NCI-H446 (cell line): ENCODE measurements at places on chromosomes 7 and 10.

- no peak for DNase-seq
Measured at GRCh38 chr10:81108516-81109199, 571.0 kb downstream of the SH2D4B start.

GRCh38 chr7:1502845-1503244 is 1.3 kb downstream of the INTS1 start:
- no peak for DNase-seq

DNA sequence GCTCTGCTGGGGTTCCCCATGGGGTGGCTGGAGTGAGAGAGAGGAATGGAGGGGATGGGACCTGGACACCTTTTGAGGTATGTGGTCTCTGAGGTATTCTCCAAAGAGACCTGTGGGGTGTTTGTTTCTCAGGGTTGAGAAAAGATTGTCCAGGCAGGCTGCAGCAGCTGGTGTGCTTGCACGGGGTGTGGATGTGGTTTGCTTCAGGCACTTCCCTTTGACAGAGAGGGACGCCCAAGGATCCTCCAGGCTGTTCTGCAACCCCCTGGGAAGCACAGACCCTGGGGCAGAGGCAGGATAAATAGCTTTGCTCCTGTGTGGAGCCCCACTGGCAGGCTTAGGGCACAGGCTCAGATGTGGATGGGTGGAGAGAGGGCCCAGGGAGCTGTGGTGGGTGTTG is 115.1 kb upstream of the AGK start:
- DNase-seq = no peak

GRCh38 chr10:23155169-23155568 is 36.9 kb upstream of the PTF1A start:
- no peak for DNase-seq

DNA sequence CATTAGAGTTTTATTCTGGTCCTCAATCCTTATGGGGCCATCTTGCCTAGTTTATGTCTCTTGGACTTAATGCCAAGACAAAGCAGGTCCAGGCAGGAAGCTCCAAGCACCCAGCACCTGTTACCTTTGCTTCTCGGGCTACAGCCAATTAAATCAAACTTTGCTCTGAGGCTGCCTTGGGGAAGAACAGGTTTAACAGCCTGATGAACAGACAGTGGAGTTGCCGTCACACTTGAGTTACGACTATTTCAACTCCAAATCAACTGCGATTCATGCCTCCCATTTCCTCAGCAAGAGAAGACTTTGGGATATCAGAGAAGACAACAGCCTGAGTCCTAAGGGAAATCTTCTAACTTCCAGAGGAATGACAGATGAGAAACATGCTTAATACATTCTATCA is 62.2 kb downstream of the XPNPEP1 start:
- DNase-seq = no peak

DNA sequence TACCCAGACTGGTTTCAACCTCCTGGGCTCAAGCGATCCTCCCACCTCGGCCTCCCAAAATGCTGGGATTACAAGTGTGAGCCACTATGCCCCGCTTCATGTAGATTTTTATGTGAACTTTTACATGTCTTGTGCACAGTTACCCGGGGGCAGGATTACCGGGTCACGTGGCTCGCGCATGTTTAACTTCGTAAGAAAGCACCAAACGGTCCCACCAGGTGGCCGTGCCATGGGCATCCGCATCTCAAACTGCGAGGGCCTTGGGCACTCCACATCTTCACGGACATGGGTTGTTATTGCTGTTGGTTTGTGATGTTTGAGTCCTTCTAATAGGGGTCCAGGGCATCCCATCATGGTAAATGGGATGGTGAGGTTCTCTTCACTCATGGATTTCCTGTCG is 636.6 kb upstream of the FOXK1 start:
- DNase-seq = no peak

DNA sequence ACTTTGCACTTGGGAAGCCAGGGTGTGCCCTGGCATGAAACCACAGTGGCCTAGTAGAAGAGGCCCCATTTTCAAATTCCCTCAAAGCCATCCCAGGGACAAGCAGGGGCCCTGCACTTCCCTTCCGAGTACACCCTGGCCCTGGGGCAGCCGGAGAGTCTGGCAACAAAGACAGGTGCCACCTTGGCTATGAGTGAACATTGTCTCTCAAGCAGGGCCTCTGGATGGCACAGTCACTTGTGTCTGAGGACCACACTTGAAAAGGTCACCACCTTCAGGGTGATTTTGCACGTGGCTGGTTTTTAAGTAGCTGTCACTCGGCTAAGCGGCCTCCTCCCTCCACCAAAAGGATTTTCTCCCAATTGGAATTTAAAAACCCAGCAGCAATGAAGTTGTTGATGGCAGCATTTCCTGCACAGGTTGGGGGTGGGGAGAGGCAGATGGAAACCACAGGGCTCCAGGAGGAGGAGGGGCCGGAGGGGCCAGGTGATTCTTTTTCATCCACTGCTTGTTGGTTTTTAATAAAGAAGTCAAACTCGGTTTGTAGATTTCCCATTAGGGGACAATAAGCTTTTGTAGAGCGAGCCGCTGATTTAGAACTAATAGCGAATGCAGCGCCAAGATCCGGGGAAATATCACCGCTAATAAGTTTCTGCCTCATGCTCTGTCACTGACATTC is 33.9 kb downstream of the C10orf105 start:
- no peak for DNase-seq

DNA sequence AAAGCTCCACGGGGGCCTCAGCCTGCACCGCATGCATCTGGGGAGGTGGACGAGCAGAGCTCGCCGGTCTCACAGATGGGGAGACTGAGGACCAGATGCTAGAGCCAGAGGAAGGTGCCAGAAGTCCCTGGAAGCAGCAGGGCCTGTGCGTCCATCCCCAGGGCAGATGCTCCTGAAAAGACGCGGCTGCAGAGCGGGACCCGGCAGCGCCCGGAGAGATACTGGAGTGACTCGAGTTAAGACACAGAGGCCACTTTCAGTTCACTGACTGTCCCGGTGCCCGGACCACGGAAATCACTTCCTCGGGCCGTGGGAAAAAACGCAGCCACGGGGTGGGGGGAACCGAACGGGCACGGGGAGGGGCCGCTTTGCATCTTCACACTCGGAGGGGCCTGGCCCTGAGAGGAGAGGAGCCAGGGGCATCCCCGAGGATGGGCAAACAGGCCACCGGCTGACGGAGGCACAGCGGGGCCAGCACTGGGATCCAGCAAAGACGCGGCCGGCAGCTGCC is 85.4 kb downstream of the FOXL3 start:
- DNase-seq = no peak
